Stimulated activated CD4-positive, alpha-beta T cell treated with anti-CD3 and anti-CD28 coated beads, TNF-alpha, amount 100 ng/mL, for 1 hour (primary cell): ENCODE measurements at places on chromosomes 6 and 20.

DNA sequence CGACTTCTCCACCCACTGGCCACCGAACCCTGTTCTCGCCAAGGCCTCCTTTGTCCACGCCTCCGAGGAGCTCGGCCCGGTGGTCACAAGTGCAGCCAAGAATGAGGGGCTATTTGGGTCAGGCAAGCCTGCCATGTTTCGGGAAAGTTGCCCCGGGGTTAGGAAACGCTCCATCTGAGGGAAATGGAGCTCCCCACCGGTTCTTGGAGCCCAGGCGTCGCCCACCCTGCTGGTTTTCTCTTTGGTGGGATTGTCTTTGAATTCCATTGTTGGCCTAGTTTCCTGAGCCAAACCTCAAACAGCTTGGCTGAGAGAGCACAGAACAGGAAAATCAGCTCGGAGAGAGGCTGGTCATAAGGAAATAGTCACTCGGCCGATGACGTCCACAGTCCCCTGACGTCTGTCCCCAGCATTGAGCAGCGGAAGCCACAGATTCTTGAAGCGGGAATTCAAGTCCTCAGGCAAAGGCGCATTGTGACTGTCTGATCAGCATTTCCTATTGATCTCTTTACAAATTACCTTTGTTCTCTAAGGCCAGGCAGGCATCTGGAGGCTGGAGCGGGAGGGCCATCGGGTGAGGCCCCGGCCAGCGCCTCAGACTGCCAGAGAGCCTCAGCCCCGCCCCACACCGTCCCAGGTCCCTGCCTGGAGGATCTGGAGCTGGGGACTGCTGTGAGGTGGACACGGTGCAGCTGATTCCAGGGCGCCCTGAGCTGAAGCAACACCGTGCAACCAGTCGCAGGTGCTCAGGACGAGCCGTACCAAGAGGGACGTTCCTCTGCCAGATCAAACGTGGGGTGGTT, 138.6 kb downstream of the DLL1 start:
- DNase-seq = no peak

- DNase-seq = no peak
Observed at GRCh38 chr6:106060167-106060566, 26.0 kb upstream of the PRDM1 start.

DNA sequence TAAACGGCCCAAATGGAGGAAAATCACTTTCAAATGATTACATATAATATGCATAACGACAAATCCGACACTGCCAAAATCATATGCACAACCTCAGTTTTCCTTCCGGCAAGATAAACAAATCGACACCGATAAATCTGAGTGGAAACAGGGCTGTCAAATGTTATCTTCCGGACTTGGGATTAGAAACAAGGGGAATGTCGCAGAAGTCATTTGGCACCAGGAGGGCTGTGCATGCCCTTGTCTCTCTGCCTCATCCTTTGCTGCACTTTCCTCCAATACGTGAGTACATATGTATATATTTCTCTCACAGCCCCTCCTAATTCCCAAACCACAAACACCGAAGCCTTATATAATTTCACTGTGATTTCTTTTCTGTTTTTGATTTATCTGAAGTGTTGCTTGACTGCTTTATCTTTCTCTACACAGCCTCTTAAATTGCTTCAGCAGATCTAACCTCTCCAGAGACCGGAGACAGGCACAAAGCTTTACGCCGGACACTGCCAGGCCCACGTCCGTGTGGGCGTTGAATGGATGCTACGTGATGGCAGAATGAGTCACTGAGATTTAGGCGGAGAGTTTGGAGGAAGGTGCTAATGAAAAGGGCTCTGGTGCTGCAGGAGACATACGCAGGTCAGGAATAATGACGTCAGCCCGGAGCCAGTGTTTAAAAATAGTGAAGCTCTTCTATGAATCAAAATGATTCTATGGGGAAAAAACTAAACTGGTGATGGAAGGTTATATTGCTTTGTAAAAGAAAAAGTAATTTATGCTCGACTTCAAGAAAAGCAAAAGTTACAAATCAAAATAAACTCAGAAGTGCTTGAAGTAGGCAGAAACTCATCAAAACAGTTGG, 21.0 kb upstream of the PRELID3B start:
- DNase-seq = no peak

GRCh38 chr6:151026041-151026663, 160.7 kb downstream of the MTHFD1L start:
- DNase-seq = no peak

DNA sequence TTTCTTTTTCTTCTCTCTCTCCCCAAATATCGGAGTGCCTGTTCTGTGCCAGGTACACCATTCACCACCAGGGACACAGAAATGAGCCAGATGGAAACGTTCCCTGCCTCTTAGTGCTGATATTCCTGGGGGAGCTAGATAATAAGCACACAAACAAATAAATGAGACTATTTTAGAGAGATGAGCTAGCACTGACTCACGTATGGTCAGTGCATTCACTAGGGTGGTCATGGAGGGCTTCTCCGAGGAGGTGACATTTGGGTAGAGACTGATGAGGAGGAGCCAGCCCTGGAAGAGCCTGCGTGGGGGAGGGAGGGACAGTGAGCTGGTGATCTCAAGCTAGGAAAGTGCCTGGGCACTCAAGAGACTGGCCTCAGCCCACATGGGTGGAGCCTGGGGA, 252.3 kb upstream of the KCNG1 start:
- DNase-seq = no peak

- DNase-seq = no peak
Observed at GRCh38 chr6:10416863-10417641, 2.2 kb upstream of the TFAP2A start.

- no peak for DNase-seq
Observed at GRCh38 chr6:170147056-170147787, 143.7 kb downstream of the DLL1 start.

- DNase-seq = no peak
Observed at GRCh38 chr6:10425176-10425974, 10.5 kb upstream of the TFAP2A start.

DNA sequence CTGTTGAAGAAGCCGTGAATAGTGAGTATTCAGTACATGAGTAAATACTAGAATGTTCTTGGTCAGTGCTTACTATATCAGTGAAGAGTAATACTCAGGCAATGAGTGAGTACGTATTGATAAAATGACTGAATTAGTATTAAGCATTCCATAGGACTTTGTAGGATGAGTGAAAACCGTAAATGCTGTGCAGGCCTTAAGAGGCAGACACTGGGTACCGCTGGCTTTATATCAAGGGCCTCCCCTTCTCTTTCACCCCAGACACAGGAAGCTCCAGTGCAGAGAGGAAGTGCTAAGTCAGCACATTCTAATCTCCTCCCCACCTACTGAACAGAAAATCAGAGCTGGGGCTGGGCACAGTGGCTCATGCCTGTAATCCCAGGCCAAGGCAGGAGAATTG, 24.2 kb downstream of the POFUT1 start:
- DNase-seq = no peak

DNA sequence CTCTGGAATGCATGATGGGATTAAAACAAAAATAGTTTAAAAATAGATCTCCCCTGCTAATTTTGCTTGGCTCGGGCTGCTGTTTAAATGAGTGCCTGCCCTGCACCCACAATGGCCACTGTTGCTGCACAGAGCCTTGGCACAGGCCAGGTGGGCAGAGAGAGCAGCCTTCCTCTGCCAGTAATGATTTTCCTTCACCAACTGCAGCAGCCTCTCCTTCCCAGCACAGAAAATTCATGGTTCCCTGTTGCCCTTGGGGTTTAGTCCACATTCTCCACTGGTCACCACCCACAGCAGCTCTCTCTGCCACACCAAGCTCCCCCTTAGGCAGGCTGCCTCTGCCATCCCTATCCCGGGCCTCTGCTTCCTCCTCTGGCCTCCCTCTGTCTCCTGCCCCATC, 30.2 kb downstream of the TGM3 start:
- DNase-seq = no peak

GRCh38 chr20:5354901-5355300, 38.1 kb upstream of the PROKR2 start:
- DNase-seq = no peak

GRCh38 chr20:4443016-4443415, 278.7 kb upstream of the PRND start:
- DNase-seq = no peak

- DNase-seq = no peak
Observed at GRCh38 chr20:57013217-57013616, 253.2 kb downstream of the BMP7 start.

DNA sequence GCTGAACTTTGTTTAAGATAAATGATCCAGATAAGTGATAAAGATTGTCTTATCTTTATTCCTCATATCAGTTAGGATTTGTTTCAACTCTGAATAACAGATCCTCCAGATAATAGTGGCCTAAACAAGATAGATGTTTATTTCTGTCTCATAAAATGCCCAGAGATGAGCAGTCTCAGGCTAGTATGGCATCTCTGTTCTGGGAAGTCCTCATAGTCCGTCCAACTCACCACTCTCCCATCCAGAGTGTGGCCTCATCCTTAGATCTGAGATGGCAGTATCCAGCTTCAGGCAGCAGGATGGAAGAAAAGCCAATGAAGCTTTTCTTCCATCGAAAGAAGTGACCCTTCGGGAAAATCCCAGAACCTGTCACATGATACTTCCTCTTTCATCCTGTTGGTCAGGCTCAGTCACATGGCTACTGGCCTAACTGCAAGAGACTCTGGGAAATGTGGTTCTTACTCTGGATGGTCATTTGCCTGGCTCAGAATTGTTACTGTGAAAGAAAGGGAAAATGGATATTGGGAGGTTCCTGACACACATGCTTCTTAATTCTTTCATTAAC, 29.4 kb upstream of the TAGAP start:
- no peak for DNase-seq

DNA sequence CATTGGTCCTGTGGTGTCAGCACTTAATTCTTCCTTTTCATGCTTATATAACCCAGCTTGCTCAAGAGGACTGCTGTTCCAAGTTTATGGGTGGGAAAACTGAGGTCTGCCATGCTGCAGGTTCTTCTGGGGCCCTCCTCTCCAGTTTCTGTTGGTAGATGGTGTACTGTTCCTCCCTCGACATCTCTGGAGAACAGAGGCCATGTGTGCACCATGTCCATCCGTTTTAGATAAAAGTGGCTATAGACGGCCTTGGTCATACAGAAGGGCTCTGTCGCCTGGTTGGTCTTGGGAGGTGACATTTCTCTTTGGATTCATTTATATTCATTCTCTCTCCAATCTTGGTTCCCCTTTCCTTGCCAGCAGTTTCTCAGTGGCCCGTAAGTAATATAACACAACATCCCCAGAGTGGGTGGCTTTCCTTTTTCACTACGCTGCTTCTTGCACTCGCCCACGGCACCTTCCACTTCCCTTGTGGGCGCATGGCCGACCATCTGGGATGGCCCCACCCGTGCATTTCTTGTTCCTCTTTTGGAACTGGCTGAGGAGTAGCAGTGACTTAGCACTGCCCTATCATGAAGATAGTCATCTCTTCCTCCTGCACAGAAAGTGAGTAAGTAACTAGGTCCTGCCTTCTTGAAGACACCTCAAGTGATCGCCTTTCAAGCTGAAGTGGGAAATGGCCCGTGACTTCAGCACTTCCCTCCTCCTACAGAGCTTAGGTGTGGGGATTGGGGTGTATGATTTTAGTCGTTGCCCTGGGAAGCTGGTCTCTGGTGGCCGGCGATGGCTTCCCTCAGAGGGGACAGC, 94.2 kb downstream of the RREB1 start:
- no peak for DNase-seq

GRCh38 chr20:63696628-63697356, at the start of gene TNFRSF6B:
Gene TNFRSF6B, plus strand, starts transcription at chr20:63696652. Its CDS starts 116 bp downstream, at chr20:63696768.
- DNase-seq = no peak

DNA sequence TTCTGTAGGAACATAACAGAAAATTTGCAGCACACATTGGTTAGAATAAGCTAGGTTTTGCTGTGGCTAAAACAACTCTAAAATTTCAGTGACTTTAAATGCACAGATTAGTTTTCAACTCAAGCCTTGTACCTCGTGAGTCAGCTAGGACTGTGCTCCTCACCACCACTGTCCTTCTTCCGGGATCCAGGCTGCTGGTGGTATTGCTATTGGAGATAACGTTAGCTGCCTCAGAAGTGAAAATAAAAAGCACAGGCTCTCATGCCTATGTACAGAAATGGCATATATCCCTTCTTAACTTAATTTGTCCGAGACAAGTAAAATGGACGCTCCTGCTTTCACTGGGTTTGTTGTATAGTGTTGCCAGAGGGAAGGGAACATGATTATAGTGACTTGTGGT, 931.1 kb upstream of the EYS start:
- DNase-seq = no peak

- no peak for DNase-seq
Observed at GRCh38 chr6:33904747-33905065, 100.9 kb upstream of the MLN start.

DNA sequence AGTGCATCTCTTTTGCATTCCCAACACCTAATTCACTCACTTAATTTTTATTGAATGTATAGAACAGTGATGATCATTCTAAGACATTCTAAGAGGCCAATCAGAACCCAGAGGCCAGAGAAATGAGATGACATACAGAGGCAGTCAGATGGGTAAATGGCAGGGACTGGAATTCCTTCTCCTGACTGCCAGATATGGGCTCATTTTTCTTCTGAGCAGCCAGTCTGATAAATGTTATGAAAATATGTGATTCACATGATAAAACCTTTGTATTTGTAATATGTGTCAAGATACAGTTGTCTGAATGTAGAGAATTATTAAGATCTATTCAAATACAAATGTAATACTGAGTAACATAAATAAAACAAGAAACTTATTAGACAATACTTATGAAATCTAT, 277.8 kb downstream of the EPM2A start:
- DNase-seq = no peak

DNA sequence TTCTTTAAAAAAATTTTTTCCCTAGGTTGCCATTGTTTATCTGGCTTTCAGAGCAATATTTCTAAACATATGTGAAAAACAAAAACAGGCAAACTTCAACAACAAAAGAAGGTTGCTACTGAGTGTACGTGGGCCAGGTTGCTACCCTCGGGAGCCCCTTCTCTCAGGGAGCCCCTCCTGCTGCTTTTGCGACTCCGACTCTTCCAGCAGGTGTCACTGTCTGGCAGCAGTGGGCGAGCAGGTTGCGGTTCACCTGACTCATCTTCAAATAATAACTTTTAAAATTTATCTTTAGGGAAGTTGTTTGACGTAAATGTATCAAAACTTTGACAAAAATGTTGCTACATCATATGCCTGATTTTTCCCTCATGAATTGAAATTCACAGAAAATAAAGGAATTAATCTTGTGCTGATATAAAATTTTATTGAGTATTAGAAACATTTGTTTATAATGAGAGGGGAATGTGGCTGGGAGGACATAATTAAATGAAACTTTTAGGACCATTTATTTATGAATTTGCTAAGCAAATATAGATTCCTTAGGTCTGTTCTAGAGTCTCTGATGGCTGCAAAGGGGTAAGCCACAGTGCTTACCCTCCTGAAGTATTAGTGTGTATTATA, 138.8 kb downstream of the HIVEP1 start:
- DNase-seq = peak; percentile 28

DNA sequence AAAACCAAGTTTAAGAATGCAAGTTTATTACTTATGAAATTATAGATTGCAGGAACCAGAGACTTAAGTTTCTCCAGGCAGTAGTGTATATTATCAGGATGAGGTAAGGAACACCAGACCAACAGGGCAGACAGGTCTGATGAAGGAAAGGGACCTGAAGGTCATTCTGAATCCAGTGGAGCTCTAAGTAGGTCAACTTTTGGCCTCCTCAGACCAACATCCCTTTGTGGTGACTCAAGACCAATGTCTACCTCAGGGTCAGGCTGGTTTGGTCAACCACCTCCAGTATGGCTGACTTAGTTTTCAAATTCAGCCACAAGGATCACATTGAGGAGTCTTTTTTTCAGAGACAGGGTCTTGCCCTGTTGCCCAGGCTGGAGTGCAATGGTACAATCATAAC, 38.7 kb upstream of the TFAP2A start:
- no peak for DNase-seq

- no peak for DNase-seq
Observed at GRCh38 chr6:152089992-152090391, 282.5 kb downstream of the ESR1 start.

GRCh38 chr6:19391926-19392325, 445.2 kb upstream of the ID4 start:
- no peak for DNase-seq
